ENCODE measurements at places on chromosomes 1 and 21.

DNA sequence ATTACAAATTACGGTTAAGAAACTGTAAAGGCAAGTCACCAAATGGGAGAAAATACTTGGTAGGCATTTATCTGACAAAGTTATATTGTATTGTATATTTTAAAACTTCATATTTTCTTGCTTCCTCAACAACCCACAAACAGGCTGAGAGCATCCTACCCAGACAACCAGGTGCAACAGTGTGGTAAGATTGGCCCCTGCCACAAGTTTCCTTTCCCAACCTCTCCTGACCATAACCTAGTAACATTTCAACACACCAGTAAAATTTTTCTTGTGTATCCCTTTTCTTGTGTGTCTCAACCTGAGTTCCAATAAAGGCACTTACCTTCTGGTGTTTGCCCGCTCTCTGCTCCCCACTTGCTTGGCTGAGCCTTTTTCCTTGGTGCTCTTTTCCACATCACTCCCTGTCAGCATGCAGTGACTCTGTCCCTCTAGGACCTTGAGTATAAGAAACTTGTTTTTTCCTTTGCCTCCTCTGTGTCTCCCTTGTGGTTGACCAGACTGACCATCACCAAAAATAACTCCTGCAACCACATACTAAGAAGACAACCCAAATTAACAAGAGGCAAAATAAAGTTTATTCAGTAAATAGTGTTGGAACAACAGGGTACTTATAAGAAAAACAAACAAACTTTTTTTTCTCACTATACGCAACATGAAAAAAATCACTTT lies 40.9 kb downstream of the FCRL3 start:
- DNase-seq: no peak

DNA sequence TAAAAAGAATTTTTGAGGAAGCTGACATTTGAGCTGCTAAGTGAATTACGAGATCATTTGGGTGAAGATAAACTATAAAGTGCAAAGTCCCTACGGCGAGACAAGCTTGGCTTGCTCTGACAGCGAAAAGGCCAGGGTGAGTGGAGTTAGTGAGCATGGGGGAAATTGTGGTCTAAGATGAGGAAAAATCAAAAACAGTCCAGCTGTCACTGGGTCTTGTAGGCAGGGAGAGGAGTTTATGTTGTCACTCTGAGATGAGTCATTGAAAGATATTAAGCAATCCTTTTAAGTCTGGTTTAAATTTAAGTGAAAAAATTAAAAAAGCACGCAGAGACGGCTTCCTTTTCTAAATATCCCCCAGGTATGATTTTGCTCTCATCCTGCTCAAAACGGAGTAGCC lies 601.9 kb downstream of the MRPL39 start:
- DNase-seq: peak; percentile 74

DNA sequence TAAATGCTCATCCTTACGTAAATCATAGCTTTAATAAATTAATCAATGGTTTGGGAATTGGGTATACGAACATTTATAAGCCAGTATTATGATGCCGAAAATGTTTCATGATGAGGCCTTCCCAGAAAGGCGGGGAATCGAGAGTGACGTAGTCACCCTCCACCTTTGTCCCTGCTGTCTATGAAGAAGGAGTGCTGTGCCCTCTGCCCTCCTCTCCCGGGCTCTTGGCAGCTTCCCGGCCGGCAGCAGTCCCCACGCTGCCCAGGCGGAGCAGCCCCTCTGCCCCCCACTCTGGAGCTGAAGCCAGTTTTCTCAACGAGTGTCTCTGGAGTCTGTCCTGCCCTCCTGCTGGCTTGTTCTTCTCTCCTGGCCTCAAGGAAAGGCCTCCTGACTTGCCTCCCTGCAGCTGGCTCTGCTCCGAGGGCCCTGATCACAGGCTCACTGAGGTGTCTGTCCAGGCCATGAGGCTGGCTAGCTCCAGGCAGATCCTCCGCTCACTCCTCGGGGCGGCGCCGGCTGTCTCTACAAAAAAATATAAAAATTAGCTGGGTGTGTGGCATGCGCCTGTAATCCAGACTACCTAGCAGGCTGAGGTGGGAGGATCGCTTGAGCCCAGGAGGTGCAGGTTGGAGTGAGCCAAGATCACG lies 150.7 kb upstream of the COL6A1 start:
- DNase-seq: no peak

GRCh38 chr1:213418268-213419071 lies 367.4 kb downstream of the RPS6KC1 start:
- no peak for DNase-seq

- no peak for DNase-seq
These were observed 201.2 kb upstream of the PTGFR start for GRCh38 chr1:78289603-78290002.

GRCh38 chr1:40793617-40794016 lies 10.0 kb downstream of the KCNQ4 start:
- DNase-seq: no peak

- DNase-seq: no peak
These were observed 17.8 kb downstream of the TTC34 start for GRCh38 chr1:2783435-2784397.

DNA sequence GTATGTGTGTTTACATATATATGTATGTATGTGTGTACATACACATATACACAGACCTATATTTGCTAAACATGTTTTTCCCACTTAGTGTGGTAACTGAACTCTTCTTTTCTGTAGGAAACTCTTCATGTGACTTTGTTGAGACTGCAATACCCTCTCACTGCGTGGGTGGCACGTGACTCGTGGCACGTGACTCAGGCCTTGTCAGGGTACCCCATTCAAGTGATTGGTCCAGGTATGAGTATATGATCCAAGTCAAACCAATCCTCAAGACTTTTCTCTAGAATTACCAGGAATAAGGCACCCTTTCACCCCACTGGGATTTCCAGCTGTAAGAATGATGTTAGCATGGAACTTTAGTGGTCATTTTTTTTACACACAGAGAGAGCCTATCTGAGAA lies 149.2 kb upstream of the KCNK2 start:
- DNase-seq: no peak

- DNase-seq: no peak
These were observed 63.7 kb downstream of the MACF1 start for GRCh38 chr1:39268112-39268581.

DNA sequence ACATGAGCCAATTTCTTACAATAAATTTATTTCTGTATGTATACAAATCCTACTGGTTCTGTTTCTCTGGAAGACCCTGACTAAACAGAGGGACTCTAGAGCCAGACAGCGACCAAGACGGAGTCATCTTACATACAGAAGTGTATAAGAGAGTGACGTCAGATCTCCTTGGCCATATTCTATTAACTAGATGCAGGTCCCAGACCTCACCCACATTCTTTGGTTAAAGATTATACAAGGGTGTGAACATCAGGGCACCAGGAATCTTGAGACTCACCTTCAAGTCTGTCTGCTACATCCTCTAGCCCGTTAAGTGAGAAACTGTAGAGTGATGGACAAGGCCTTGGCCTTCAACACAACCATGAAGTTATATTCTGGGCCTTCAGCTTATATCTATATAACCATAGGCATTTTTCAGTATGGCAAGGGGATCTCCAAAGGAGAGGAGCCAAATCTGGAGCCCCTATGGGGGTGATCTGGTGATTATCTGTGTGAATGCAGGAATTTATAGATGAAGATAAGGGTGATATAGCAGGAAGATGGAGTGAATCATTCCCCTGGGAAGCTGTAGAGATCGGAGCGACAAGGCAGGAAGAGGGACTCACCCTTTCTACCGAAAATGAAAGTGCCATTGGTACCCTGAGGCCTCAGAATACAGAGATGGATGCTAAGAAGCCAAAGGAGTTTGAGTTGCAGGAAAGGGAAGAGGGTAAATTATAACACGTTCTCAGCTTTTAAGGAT lies 83.9 kb downstream of the ADAMTS1 start:
- no peak for DNase-seq

DNA sequence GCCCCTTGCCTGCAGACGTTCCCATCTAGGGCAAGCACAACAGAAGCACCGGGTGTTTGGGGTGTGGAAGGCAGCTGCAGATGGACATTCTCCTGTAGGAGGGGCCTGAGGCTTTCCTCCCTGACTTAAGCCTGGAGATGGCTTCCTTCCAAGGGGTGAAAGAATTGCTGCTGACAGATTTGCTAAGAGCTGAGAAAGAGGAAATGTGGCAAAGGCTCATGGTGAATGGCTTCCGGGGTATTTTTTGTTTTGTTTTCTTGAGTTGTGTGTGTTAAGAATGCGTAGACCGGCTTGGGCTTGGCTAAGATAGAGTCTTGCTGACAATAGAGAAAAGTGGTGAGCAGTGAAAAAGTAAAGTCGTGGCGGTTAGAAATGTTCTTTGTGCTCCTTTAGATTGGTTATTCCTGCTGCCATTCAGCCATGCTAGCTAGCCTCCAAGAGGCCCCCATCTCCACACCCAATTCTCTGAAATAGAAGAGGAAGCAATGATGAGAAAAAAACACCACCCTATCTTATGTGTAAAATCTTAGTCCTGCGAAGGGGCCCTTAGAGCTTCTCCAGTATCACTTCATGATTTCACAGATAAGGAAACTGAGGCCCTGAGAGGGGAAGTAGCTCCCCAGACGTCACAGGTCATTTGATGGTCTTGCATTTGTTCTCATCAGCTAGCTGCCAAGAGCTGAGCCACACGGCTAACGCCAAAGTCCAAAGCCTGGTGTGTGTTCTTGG lies 36.9 kb downstream of the EIF2D start:
- DNase-seq: no peak

DNA sequence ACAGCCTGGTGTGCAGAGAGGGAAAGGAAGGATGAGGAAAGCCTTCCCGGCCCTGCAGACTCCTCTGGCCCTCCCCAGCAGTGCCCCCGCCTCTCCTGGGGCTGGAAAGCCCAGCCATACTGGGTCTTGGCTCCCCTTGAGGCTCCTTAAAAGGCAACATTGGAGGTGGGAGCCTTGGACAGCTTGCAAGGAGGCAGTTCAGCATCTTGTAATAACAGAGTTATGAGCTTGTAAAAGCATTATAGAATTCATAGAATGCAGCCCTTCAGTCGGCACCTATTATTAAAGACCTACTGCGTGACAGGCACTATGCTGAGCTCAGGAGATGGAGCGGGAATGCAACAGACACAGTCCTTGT lies 4.2 kb downstream of the TINAGL1 start:
- DNase-seq: no peak

- DNase-seq: no peak
These were observed 214.5 kb downstream of the VAV3 start for GRCh38 chr1:107750364-107750959.

DNA sequence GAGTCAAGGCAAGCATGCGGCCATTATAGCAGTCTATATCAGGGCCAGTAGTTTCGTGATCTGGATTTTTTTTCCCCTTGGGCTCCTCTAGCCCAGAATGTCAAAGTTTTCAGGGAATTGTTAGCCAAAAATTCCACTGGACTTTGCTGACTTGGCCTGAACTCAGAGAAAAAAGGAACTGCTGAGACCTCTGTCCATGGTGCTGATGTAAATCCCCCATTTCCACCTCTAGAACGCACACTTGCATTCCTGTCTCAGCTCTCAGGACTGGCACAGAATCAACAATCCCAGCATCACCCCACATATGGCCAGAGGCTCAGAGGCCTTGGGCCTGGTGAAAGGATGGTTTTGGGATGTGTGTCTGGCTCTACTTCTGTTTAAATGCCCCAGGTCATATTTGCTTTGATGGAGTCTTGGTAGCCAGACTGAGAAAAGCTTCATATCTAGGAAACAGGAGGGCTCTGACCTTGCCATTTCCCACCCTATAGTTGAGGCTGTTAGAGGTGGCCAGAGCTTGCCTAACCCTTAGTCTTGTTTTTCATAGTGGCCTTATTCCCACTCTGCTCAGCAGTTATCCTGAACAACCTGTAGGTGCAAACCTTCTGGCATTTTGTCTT lies 16.9 kb upstream of the EFCAB14 start:
- DNase-seq: no peak

DNA sequence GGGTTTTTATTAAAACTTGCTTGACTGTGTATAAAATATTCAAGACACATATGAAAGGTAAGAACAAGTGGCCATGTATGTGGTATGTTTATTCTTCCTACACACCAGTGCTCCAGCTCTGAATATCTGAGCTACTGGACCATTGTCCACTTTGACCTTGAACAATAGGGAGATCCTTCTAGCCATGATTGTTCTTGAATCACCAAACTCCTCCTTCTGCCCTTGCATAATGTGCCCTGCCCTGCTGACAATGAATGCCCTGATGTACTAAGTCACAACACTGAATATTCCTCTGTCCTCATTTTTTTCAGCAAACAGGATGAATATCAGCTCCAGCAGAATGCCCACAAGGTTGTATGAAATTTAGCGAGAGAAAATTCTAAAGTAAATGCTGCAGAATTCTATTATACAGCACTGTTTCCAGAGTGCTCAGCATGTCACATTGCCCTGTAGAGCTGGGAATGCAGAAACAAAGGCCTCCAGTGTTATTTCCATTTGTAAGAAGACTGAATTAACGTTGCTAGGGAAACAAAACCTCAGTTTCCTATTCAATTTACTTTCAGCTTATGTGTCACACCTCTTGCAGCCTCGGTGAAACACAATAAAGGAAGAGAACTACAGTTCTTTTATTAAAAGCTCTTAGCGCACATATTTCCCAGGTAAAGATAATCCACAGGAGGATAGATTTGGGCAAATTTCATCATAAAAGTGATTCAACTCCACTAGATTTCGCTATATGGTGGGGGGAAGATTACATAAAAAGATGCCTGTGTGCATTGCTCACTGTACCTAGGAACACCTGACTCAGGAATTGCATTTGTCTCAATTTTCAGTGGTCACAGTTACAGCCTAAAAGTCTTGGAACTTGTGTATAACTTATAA lies 187.4 kb upstream of the ATP1B1 start:
- no peak for DNase-seq

DNA sequence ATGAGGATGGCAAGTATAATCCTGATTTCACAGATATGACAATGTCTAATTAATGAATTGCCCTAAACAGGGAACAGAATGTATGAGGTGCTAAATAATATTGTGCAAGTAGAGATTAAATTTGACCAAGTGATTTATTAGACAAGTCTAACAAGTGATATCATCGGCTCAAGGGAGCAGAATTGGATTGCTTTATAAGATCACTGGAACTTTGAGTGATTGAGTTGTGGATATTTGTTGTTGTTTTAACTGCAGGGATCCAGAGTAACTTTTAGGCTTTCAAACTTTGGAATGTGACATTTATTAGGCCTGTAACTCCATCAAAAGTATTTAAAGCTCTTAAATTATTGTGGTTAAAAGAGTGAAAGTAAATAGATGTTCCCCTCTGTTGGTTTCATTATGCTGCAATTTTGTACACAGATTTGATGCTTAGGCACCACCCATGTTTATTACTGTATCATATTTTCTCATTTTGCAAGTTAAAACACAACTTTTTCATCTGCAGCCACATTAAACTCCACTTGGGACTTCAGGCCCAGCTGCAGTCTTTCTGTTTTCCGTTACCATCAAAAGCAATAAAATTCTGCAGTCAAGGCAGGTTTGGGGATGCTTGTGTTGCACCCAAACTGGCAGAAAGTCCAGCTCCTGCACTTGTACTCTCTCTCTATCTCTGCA lies 206.6 kb downstream of the HLX start:
- no peak for DNase-seq
